ENCODE measurements at places on chromosomes 4 and X.

DNA sequence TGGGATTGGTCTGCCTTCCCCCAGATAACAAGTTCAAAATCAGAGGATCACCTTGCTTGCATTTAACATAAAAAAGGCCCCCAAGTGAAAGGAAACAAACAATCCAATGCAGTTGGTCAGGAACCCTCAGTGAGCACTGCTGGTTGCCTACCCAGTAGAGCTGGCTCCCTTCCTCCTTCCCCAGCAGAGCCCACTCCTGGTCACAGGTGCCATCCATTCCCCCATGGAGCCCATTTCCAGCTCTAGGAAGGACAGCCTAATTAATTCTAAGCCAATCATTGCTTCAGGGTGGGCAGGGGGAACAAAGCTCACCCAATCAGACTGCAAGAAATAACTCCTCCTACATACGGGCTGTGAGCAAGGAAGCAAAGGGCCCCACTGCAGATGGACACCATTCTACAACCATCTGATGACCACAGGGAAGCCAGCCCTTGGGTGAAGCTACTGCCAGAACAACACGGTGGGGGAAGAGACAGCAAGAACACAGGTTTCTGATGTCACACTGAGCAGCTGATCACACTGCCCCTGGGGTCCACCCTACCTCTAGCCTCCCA lies 86.5 kb downstream of the SH3KBP1 start:
- DNase-seq, result no peak

- no peak for DNase-seq
These were observed 189.8 kb upstream of the ANK2 start for GRCh38 chr4:112859456-112860184.

GRCh38 chrX:104428231-104428630 lies 137.8 kb upstream of the IL1RAPL2 start:
- DNase-seq, result no peak

DNA sequence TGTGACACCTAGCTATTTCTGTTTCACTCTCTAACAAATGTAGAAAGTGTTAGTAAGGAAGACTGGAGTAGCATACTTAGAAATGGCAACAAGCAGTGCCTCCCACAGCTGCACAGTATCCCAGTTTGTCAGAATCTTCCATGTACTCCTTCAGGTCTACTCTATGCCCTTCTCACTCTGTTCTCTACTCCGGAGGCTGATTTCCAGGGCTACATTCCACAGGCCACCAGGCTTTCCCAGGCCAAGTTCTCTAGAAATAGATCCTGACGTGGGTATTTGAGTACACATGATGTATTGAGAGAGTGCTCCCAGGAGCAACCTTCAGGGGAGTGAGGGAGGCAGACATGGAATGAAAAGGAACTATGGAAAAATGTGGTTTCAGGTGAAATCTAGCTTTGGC lies 177.3 kb upstream of the GK2 start:
- DNase-seq, result no peak

GRCh38 chr4:122833999-122834398 lies 7.4 kb downstream of the FGF2 start:
- no peak for DNase-seq

- peak; percentile 39 for DNase-seq
These were observed 99.0 kb upstream of the MAML3 start for GRCh38 chr4:140252742-140253555.

GRCh38 chr4:124710911-124711310 lies 1.6 kb downstream of the ANKRD50 start:
- DNase-seq, result no peak

DNA sequence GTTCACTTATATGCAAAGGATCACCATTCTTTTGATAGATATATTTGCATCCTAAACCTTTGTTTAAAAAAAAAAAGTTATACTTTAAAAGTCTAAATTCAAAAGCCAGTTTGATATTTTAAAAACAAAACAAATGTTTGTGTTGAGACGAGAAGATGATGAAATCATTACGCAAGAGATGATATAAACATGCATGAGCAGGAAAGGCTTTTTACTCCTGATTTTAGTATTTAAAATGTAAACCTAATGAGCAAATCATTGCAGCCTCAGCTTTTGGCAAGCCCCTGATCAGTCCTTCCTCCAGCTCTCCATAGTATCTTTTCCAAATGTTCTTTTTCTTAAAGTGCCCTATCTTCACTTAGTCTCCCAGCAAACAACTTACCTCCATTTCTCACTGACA lies 115.6 kb downstream of the ARAP2 start:
- DNase-seq, result peak; percentile 38
